Central memory CD4-positive, alpha-beta T cell (primary cell): ENCODE measurements at places on chromosomes 1 and 21.

GRCh38 chr1:118159569-118159968, 25.5 kb downstream of the SPAG17 start:
- no peak for DNase-seq

GRCh38 chr1:155210314-155211104, 2.0 kb downstream of the MTX1 start:
- no peak for DNase-seq

GRCh38 chr21:35050348-35051286, 1.5 kb upstream of the RUNX1 start:
- no peak for DNase-seq

DNA sequence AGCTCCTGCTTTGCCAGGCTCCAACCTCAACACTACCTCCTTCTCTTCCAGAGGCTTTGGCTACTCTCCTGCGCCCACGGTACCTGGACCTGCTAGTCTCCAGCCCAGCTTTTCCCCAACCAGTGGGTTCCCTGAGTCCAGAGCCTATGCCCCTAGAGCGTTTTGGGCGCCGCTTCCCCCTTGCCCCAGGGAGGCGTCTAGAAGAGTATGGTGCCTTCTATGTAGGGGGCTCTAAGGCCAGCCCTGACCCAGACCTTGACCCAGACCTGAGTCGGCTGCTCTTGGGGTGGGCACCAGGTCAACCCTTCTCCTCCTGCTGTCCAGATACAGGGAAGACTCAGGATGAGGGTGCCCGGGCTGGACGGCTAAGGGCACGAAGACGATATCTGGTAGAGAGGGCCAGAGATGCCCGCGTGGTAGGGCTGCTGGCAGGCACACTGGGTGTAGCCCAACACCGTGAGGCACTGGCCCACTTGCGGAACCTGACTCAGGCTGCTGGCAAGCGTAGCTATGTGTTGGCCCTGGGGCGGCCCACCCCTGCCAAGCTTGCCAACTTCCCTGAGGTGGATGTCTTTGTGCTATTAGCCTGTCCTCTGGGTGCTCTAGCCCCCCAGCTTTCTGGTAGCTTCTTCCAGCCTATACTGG, 1.6 kb downstream of the DPH2 start:
- no peak for DNase-seq

- no peak for DNase-seq
These were observed 54.5 kb upstream of the LHX8 start for GRCh38 chr1:75079538-75080290.

DNA sequence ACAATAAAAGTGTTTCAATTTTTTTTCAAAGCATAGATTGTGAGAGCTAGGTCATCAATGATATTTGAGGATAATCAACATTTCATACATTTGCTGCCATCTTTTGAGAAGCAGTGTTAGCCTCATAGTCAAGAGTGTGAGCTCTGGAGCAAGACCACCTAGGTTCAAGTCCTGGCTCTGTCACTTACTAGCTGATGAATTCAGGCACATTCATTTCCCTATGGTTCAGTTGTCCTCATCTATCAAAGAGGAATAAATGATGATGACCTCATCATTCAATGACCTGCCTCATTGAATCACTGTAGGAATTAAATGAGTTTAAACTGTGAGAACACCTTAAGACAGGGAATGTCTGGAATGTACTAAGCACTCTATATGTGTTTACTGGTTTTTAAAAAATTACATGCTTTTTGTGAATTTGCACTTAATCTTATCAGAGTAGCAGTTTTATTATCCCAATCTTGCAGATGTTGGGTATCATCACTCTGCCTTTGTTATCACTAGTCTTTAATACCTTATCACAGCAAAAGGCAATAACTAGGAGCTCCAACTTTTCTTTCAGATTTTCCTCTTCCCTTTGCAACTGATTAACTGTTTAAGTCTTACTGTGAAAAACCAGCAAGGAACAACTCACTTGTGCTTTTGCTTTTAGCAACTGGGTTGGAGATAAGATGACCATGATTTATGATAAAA, 47.4 kb downstream of the SLC30A10 start:
- no peak for DNase-seq

DNA sequence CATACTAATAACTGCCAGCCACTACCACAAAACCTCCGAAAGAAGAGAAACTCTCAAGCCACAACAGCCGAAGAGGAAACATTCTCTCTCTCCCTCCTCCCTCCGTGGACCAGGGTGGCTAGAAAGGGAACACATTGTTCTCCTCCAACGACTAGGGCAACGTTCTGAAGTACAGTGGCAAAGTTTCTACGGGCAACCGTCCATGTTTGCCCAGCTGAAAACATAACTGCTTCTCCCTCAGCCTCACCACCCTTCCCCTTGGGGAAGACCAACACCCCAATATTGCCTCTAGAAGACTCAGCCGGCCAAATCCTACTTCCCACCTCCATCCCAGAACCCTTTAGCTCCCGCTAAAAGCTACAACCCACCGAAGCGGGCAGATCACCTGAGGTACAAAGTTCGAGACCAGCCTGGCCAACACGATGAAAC, 2.0 kb downstream of the GLUL start:
- no peak for DNase-seq

- DNase-seq: no peak
These were observed 40.2 kb upstream of the CAMTA1 start for GRCh38 chr1:6745073-6745472.

- DNase-seq: no peak
These were observed 436.7 kb upstream of the TMPRSS15 start for GRCh38 chr21:18840239-18840638.

- DNase-seq: no peak
These were observed 40.6 kb downstream of the KIF26B start for GRCh38 chr1:245195398-245195797.

GRCh38 chr1:52460694-52461093, 56.3 kb downstream of the PRPF38A start:
- no peak for DNase-seq

GRCh38 chr1:169928438-169929209, 34.9 kb upstream of the SCYL3 start:
- DNase-seq: peak; percentile 38

DNA sequence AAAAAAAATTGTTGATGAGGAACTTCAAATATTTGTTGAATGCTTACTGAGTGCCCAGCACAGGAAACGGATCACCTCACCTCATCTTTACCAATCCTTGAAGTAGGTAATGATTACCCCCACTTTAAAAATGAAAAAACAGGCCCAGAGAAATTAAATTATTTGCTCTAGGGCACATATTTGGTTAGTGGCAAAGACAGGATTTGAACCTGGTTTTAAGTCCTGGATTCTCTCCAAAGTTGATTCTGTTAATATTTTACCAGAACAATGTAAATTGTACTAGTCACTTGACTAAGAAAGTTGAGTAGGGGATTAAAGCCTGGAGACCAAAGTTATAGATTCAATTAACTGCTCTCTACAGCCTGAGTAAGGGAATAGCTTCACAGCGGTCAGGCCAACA, 97.9 kb downstream of the GIPC2 start:
- no peak for DNase-seq

- DNase-seq: no peak
These were observed 23.8 kb upstream of the LDLRAP1 start for GRCh38 chr1:25519624-25520023.

DNA sequence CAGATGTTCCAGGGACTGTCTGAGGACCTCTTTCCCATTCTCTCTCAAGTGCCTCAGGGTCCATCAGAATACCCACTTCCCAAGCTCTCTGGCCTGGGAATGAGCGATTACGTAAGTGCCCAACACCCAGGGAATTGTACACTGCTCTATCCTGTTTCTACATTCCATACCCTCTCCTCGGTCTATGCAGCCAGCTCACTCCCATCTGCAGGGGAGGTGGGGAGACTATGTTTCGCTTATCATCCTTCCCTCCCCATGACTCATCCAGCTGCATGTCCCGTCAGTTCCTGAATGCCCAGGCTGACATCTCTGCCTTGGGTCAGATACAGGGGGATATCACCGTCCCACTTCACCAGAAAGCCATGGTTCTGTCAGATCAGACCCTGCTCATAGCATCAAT, 34.5 kb upstream of the CD1D start:
- DNase-seq: no peak

DNA sequence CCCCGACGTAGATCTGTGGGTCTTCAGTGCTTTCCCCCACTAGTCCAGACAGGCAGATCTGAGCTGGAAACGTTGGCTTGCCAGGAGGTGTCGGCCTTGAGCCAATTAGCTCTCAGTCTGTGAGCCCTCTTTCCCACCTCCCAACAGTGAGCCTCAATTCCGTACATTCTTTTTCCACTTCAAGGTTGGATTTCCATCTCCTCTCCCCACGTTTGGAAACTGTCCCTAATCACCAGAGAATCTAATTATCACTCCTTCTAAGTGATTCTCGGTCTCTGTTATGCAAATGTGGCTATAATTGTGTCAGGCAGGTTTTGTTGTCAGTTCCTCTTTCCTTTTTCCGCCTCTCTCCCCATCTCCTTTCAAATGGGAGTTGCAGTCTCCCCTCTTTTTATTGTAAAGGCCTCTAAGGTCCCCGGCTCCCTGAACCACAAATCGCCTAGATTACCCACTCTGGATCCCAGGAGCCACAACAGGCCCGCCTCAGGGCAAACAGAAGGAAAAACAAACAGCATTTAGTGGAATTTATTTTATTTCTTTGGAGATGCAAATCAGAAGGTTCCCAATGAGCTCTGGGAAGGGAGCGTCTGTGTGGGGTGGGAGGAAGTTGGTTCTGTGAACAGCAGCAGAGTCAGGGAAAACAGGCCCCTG, 29.4 kb upstream of the LRRN2 start:
- DNase-seq: no peak

DNA sequence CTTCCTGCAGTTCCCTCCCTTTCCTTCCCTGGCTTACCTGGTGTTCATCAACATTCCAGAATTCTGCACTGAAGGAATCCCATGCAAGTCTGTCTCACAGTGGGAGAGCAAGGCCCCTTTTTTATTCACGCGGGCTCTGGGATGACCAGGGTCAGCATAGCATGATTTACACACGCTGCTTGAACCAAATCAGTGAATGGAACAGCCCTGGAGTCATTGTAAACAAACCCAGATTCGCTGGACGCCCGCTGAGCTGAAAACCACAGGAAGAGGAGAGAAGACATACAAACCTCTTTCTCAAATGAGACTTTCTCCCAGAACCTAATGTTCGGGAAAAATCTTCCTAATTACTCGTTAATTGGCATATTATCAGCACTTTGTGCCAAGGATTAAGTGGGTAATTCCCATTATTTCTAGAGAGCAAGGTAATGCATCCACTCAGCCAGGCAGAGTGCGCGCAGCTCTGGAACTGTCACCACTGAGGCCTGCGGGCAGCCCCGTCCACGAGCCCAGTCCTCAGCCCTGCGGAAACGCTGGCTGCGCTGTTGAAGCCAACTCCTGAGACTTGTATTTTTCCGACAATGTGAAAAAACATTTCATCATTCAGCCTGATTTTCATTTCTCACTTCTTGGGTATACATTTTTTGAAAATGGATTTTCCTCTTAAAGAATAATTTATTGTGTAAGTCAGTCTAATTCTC, 140.0 kb downstream of the ETS2 start:
- no peak for DNase-seq

DNA sequence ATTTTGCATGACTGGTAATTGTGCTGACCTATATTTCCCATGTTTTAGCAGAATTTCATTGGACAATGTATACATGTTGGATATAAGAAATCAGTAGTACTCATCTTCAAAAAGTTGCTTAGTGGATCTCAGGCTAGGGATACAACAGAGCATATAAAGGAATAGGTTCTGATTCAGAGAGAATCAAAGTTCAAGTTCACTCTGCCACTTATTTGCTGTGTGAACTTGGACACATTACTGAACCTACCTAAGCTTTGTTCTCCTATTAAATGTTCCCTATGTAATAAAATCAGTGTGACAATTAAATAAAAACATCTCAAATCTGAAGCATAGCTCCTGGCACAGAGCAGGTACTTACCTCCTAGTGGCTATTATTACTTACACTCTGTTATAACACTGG, 9.3 kb downstream of the CD58 start:
- DNase-seq: no peak

DNA sequence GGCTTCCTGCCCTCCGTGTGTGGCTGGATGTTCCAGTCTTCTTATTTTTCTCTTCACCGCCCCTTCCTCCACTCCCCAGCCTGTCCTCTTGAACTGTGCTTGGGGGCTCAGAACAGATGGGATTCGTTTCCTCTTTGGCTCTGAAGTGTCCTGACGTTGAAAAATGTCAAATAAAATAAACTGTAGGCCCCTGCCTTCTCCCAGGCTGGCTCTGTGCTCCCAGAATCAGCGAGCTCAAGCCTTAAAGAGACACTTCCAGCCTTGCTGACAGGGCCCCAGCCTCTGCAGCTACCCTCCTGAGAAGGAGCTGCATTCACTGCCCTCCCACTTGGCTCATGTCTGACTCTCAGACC, 104.2 kb upstream of the IPO9 start:
- DNase-seq: no peak

- no peak for DNase-seq
These were observed 640.4 kb upstream of the RGS18 start for GRCh38 chr1:191517826-191518225.

- DNase-seq: no peak
These were observed 41.8 kb upstream of the POU3F1 start for GRCh38 chr1:38088366-38088765.

DNA sequence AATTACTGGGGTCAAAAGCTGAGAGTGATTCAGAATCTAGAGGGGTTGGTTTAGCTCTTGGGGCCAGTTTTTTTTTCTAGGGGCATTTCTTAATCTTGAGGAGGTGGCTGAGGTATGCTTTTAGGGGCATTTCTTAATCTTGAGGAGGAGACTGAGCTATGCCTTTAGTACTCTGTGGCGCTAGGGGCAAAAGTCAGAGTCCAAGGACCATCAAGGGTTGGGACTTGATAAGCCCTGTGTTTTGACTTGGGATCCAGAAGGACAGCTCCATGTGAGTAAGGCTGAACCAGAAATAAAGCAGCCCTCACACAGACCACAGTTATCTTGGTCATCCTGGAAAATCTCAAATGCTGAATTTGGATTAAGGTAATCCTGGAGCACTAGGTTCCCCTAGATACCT, 3.9 kb upstream of the CNIH3 start:
- DNase-seq: no peak

DNA sequence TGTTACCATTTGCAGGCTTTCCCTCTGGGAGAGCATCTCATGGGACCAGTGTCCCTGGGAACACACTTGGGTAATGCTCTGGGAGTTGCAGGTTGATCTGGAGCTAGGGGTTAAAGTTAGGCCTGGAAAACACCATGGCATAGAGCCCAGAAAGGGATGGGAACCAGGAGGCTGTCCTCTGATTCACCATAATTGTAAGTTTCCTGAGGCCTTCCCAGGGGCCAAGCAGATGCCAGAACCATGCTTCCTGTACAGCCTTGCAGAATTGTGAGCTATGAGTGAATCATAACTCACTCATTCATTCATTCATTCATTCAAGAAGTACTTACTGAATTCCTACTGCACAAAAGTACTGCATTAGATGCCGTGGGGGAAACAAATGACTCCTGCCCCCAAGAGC, 50.0 kb downstream of the LACTBL1 start:
- DNase-seq: no peak

- DNase-seq: no peak
These were observed 18.0 kb downstream of the KIAA1614 start for GRCh38 chr1:180930687-180931086.

- DNase-seq: no peak
These were observed 33.9 kb upstream of the PUM1 start for GRCh38 chr1:31099293-31100032.
